ENCODE measurements at places on chromosomes 7 and 10.

DNA sequence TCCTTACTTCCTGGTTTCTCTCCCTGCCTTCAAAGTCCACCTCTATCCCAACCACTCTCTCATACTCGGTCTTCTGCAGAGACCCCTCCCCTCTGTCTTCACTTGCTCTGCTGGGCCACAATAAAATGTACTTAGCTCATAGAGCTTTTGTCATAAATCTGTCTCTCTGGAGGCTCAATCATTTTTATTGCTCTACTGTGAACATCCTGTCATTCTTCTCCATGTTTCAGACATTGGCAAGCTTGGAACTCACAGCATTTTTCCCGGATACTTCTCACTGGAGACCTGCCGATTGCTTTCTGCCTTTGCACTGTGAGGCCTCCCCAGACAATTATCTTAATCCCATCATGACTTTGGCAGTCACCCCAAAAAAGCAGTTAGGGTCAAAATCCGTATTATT lies 192.3 kb upstream of the ZMIZ1 start:
- DNase-seq, result no peak

GRCh38 chr10:96118604-96119450 lies 11.3 kb upstream of the ZNF518A start:
- DNase-seq, result no peak

DNA sequence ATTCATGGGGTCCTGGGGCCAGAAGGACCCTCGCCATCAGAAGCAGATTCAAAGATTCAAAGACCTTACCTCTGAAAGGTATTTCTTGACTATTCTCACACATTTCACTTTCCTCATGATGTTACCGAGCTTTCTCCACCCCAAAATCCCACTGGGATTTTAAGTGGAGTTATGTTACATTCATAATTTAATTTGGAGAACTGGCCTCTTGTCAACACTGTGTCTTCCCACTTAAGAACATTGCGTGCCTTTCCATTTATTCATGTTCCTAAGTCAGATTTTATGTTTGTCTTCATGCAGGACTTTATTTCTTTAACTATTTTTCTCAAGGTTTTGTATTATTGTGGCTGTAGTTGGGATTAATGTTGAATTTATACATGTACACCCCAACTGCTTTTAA lies 123.5 kb upstream of the BMPER start:
- DNase-seq, result no peak

GRCh38 chr10:122164815-122165483 lies 106.1 kb upstream of the BTBD16 start:
- DNase-seq, result no peak

- DNase-seq, result no peak
Observed at GRCh38 chr7:44764665-44765578, 16.3 kb downstream of the ZMIZ2 start.

DNA sequence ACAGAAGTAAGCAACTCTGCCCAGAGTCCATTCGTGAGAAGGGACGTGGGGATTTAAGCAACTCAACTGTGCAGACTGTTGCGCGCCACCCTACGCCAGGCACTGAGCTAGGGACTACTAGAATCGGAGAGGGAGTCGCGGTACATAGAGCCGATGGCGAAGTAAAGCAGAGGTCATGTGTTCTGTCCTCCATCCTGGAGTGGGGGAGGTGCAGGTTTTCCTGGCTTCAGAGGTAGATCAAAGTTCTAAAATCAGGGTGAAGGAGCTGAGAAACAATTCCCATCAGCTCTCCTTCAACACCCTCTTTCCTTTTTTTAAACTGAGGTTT lies 23.2 kb downstream of the SLC35G1 start:
- no peak for DNase-seq

DNA sequence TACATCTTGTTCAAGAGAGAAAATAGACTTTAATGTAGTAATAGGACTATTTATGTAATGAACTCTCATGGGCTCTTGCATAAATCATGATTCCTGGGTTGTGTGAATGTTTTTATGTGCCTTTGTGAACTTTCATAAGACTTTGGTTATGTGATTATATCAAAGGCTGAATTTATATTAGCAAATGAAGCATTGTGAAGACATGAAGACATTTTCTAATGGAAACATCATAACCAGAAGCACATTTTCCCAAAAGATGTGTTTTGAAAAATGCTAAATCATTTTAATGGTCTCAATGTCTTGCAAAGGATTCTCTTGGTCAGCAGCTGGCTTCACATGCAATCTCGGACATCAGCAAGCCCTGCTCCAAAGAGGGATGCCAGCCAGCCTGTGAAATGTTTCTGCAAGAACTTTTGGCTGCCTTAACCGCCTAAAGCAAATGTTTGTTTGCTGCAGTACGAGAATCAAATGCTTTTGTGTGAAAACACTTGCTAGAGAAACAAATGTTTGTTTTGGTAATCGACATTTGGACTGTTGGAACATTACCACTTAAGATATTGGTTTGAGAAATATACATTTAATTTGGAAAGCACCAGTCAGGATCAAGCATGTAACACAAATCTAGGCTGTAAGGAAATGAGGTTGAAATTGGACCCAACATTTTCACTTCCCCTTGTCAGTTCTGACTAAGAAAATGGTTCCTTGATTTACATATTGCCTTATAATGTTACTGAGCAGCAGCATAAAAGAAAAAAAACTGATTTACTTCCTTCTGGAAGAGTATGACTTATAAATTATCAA lies 102.1 kb downstream of the RTKN2 start:
- DNase-seq, result no peak

DNA sequence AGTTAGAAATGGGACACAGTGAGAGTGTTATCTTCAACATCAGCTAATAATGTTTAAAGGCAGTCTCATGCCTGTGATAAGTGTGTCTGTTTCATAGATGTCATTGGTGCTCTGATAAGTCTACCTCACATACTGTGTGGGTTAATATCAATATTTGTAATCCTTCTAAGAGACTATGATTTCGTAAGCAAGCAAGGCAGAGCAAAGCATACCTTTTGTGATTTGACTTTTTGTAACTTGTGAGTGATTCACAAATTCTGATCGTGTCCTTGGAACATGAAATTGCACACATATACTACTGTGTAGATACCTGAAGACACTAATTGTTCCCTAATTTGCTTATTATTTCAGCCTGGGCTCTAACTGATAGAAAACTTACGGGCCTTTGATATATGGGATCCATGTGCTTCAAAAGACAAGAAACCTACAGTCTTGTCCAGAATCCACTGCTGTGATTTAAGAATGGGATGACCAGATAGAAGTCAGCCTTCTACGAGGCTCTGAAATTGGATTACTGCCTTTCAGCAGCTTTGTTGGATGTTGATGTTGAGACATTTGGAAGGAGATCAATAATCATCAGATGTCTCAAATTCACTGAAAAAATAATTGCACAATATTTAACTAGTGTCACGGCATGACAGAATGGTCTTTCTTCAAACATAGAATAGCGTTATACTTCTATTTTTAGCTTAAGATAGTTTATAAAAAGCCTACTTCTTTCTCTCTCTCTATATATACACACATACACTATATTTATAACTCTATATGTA lies 63.2 kb upstream of the KLF6 start:
- DNase-seq, result no peak

DNA sequence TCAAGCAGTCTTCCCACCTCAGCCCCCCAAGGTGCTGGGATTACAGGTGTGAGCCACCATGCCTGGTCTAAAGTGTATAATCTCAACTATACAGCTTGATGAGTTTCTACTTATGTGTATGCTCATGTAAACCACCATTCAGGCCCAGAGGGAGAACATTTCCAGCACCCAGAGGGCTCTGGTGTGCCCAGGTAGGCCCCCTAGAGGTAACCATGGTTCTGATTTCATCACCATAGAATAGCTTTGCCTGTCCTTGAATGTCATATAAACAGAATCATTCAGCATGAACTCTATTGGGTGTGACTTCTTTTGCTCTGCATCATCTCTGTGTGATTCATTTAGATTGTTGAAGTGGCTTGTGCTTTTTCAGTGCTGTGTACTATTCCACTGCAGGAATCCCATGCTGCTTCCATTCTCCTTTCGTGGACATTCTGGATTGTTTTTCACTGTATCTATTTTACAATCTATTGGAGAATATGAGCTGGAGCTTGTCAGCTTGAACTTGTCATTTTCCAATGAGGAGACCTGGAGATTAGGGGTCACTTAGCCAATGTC lies 35.2 kb downstream of the COL26A1 start:
- no peak for DNase-seq

DNA sequence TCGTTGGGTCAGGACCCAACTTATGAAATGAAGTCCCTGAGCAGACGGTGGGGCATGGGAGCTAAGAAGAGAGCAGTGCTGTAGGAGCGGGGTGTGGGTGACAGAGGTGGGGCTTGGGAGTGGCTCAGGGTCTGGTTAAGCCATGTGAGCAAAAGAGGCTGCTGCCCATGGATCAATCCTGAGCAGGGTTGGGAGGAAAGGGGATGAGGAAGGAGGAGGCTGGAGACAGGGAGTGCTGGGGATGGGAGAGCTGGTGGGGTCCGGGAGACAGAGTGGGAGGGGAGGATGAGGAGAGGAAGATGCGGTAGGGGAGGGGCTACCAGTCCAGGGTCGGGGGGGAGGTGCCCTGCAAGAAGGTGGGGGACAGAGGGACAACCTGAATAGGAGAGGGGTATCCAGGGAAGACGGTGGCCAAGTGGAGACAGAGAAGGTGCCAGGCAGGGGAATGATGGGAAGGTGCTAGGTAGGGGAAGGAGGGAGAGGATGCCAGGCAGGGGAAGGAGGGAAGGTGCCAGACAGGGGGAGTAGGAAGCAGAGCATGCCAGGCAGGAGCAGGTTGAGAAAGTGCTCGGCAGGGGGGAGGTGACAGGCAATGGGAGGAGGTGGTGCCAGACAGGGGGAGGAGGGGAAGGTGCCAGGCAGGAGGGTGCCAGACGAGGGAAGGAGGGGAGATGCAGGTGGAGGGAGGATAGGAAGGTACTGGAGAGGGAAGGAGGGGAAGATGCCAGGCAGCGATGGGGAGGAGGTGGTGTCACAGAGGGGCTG lies 27.5 kb upstream of the SMARCD3 start:
- no peak for DNase-seq

DNA sequence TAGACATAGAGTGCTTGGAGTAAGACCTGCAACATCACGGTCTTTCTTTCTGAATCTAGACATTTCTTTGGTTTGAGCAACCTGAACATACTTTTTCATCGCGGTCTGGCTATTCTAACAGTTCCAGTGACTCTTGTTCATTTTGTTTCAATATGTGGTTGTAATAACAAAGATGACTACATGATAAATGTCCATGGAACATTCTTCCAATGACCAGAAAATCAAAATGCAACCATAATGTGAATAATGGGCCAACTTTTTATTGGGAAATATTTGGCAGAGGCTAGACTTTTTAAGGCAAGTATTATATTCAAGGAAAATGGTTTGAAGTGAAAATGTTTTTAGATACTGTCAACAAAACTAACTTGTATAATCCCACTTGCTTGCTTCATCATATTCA lies 282.5 kb downstream of the INHBA start:
- no peak for DNase-seq

GRCh38 chr7:131924857-131925256 lies 368.4 kb upstream of the PODXL start:
- no peak for DNase-seq

GRCh38 chr10:113108194-113108835 lies 158.3 kb downstream of the TCF7L2 start:
- DNase-seq, result peak; percentile 28

GRCh38 chr10:86350897-86351296 lies 15.7 kb downstream of the GRID1 start:
- no peak for DNase-seq

- DNase-seq, result no peak
Observed at GRCh38 chr10:132170561-132171361, 16.0 kb upstream of the DPYSL4 start.

- no peak for DNase-seq
Observed at GRCh38 chr7:36881233-36881874, 157.1 kb upstream of the AOAH start.
